ENCODE measurements at places on chromosomes 11 and 22.

GRCh38 chr11:65651339-65651588 is 11.5 kb downstream of the RELA start:
- no peak for DNase-seq

DNA sequence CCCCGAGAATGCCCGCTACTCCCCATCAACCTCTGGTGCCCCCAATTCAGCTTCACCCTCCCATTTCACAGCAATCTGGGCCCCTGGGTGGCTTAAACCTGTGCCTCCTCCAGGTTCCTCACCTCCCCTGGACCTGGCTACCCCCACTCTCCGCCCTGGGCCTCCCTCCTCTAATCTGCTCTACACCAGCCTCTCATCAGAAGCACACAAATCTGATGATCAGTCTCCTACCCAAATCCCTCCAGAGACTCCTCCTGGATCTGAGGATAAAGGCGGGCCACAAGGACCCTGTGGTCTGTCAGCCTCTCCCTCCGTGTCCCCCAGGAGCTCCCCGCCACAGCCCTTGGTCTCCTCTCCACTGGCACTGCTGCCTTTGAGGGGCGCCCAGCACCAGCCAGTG is 23.2 kb upstream of the IGLL1 start:
- DNase-seq: no peak

DNA sequence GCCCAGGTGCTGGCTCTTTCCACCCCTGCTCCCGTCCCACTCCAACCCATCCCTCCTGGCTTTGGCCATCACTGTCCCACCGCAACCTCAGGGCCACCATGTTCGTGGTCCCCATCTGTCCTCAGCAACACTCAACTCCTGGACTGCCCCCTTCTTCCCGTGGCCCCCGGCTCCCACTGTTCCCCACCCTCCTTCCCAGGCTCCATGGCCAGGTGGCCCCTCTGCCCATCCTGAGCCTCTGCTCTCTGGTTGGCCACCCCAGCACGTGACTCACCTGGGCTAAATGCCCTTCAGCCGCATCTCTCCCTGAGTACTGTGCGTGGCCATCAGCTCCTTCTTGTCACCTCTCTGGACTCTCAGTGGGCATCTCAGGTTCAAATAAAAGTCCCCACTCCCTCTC is 41.6 kb upstream of the PHF21B start:
- no peak for DNase-seq

GRCh38 chr11:93743291-93743690 is 1.8 kb downstream of the C11orf54 start:
- DNase-seq: peak; percentile 83

GRCh38 chr11:22633354-22633902 is 7.8 kb upstream of the FANCF start:
- no peak for DNase-seq

DNA sequence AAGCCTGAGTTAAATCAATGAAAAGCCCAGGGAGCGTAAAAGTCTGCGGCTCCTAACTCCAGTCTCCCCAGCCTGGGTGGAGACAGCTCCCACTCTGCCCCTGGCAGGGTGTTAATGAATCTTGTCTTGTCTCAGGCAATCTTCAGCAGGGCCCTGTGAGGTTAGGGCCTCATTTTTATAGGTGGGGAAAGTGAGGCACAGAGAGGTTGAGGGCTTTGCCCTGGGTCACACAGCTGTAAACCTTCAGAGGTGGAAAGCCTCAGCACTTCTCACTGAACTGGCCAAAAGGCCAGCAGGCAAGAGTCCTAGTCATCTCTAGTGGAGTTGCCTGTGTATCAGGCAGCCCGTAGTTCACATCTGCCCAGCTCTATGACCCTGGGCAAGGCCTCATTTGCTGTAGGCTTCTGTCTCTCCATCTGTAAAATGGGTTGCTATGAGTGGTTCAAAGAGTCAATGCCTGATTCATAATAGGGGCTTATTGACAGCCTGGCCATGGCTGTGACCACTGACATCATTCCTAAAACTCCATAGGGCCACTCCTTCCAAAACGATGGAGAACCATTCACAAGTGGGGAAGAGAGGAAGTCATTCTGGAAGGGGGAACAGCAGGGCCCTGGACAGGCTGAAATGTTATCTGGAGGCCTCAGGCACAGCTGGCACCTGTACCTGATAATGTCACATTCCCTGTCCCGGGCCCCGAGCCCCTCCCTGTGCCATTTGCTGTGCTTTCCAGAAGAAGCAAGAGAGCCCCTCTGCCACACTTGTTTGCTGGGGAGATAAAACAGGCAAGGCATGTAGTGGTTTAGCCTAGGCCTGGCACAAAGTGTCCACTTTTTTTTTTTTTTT is 6.0 kb downstream of the CBX7 start:
- DNase-seq: peak; percentile 74

DNA sequence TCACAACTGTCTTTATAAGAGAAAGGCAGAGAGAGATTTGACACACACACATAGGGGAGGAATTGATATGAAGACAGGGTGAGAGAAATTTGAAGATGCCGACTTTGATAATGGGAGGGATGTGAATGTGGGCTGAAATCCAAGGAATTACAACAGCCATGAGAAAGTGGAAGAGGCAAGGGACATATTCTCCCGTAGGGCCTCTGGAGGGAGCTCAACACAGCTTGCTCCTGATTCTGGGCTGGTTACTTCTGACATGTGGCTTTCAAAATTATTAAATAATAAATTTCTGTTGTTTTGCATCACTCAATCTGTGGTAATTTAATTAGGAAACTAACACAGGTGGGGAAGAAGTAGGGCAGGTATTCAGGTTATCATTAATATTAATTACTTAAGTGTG is 282.9 kb downstream of the LUZP2 start:
- no peak for DNase-seq

GRCh38 chr22:50141462-50141861 is 29.1 kb upstream of the PANX2 start:
- DNase-seq: no peak

DNA sequence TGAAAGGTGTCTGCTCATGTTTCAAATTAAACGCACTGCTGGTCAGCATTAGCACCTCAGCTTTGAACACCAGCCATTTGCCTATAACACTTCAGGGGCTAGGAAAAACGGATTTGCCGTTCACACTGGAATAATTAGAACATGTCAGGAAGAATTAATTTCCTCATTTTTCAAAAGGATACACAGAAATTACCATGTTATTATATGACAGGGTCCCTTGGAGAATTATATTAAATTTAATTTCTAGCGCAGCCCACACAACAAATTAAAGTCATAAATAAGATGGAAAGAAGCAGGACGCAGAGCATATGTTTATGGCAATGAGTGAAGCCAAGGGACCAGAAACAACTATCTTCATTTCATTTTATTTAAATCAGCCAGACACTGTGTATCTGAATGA is 83.8 kb upstream of the SOX6 start:
- DNase-seq: no peak

All from spleen (tissue), 13 donors.